Activated T-cell treated with anti-CD3 and anti-CD28 coated beads, Interleukin-2, amount 50 U/mL, for 24 hours (primary cell): ENCODE measurements at places on chromosomes 5 and 9.

DNA sequence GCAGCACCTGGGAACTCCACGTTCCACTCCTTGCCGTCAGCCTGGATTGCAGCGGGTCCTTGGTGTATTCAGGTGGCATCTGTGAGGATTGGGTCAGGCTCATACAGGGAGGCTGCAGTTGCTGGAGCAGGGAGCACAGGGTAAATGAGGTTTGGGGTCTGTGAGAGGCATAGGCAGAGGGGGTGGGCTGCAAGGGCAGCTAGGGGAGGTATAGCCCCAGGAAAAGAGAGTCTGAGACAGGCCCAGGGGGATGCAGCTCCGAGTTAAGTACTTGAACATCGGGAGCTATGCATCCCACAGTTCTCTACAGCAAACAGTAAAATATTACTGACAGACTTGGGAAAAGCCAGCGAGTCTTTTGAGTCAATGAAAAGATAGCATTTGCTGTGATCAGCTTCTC lies 101.6 kb downstream of the TRIO start:
- no peak overlapping the region for H3K27ac ChIP-seq
- H3K27me3 ChIP-seq = peaks cover 16% of the 10 kb centered on the region
- no peaks in the 10 kb centered on the region for H3K36me3 ChIP-seq

- H3K27me3 ChIP-seq = peaks cover 4% of the 10 kb centered on the region
- no peak overlapping the region for H3K4me3 ChIP-seq
- no peaks in the 10 kb centered on the region for H3K4me1 ChIP-seq
Observed at GRCh38 chr9:85009251-85009650, 339.7 kb downstream of the NTRK2 start.

- H3K27ac ChIP-seq = no peak overlapping the region
- H3K27me3 ChIP-seq = peaks cover 31% of the 10 kb centered on the region
- DNase-seq = no peak
- no peaks in the 10 kb centered on the region for H3K36me3 ChIP-seq
- H3K4me1 ChIP-seq = no peaks in the 10 kb centered on the region
- H3K4me3 ChIP-seq = no peak overlapping the region
Observed at GRCh38 chr9:90365666-90366065, 277.0 kb downstream of the DIRAS2 start.

DNA sequence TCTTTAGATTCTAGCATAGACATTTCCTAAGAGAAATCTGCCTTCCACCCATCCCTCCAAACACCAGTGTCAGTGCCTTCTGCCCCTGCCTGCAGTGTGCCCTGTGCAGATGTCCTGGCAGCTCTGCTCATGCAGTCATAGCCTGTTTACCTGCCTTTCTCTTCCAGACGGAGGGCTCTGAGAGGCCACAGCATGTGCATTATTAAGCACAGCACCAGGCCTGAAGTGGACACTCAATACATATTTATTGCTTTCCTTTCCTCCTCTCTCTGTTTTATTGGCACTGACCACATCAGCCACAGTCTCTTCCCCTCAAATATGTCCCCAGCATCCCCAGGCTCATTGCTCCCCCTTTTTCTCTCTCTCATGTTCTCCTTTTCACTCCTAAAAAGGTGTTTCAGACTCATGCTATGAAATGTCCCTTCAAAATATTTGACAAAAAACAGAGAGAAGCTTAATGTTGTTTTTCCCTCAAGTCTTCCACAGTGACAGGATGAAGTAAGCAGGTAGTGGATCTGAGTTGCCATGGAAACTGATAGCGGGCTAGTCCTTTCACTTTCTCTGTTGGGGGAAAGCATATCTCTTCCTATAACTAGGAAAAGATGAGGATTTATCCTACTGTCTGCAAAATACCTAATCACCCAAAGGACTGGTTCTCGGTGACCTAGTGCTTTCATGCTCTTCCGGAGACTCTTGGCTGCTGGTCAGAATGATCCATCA lies 100.9 kb downstream of the ATP10B start:
- peaks cover 4% of the 10 kb centered on the region for H3K4me1 ChIP-seq
- H3K27me3 ChIP-seq = peaks cover 12% of the 10 kb centered on the region
- no peak overlapping the region for H3K4me3 ChIP-seq
- H3K27ac ChIP-seq = no peak overlapping the region
- no peak for DNase-seq

- no peaks in the 10 kb centered on the region for H3K27me3 ChIP-seq
- peak; percentile 24 for DNase-seq
- peaks cover 65% of the 10 kb centered on the region for H3K36me3 ChIP-seq
- no peak overlapping the region for H3K4me3 ChIP-seq
- H3K4me1 ChIP-seq = peaks cover 69% of the 10 kb centered on the region
- H3K27ac ChIP-seq = peak overlapping the region; percentile 45
Observed at GRCh38 chr9:93088656-93089015, 7.4 kb upstream of the CARD19 start.

- H3K4me1 ChIP-seq = no peaks in the 10 kb centered on the region
- no peak for DNase-seq
- no peak overlapping the region for H3K4me3 ChIP-seq
- H3K27me3 ChIP-seq = no peaks in the 10 kb centered on the region
Observed at GRCh38 chr9:73441890-73442818, 290.5 kb downstream of the ANXA1 start.

DNA sequence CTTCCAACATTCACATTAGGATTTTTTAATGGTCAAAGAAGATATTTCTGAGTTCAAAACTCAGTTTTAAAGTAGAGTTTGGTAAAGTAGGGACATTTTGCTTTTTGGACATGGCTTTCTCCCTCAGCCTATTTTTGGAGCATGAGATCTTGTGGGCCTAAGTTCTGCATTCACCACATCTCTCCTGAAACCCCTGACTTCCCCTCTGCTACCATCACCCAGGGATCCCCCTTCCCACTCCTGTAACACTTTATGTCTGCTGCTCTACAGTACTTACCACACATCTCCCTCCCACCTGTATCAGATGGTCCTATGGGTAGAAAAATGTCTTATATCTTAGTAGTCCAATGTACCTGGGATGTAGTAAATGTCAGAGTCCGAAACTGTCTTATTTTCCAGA lies 48.2 kb upstream of the JAK2 start:
- H3K36me3 ChIP-seq = no peaks in the 10 kb centered on the region
- H3K27me3 ChIP-seq = no peaks in the 10 kb centered on the region
- H3K27ac ChIP-seq = peak overlapping the region; percentile 95
- H3K4me3 ChIP-seq = peak overlapping the region; percentile 46
- no peak for DNase-seq
- H3K4me1 ChIP-seq = peaks cover 60% of the 10 kb centered on the region

- no peak overlapping the region for H3K4me3 ChIP-seq
- H3K27ac ChIP-seq = no peak overlapping the region
- no peaks in the 10 kb centered on the region for H3K27me3 ChIP-seq
- DNase-seq = no peak
- H3K36me3 ChIP-seq = no peaks in the 10 kb centered on the region
- no peaks in the 10 kb centered on the region for H3K4me1 ChIP-seq
Observed at GRCh38 chr9:109799792-109800191, 19.8 kb downstream of the PALM2AKAP2 start.

DNA sequence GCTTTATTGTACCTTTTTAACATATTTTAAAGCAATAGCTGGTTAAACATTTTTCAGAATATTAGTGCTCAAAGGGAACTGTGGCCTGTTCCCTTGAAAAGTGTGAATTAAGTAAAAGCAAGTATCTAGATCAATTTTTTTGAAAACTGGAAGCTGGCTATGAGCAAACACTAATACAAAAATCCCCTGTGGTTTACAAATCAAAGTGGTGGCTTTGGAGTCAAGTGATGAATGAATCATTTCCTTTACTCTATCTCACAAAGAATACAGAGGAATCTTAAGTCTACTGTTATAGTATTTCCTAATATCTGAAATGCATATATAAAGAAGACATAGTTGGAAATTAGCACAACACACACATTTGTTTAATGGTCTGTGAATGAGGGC lies 212.4 kb upstream of the C9orf72 start:
- no peaks in the 10 kb centered on the region for H3K36me3 ChIP-seq
- H3K27ac ChIP-seq = peak overlapping the region; percentile 82
- no peak for DNase-seq
- H3K4me3 ChIP-seq = no peak overlapping the region
- peaks cover 10% of the 10 kb centered on the region for H3K4me1 ChIP-seq

DNA sequence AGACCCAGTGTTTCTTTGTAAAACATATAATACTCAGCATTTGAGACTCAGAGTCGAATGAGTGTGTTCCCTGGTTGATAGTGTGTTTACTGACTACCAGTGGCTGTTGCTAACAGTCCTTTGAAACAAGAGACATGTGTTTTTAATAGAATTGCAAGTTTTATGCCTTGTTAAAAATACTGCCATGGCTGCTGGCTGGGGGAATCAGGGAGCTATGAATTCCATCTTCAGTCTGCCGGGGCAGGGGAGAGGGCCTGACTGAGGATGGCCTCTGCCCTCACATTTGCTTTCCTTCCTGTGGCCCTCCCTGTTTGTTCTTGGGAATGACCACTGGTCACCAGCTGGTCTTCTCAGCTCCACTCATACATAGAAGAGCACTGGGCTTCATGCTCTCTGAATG lies 63.8 kb downstream of the PDZD2 start:
- H3K36me3 ChIP-seq = no peaks in the 10 kb centered on the region
- H3K27me3 ChIP-seq = peaks cover 3% of the 10 kb centered on the region
- H3K27ac ChIP-seq = no peak overlapping the region
- no peak for DNase-seq

GRCh38 chr9:111152614-111153406 lies 114.5 kb upstream of the LPAR1 start:
- no peaks in the 10 kb centered on the region for H3K27me3 ChIP-seq
- H3K4me3 ChIP-seq = no peak overlapping the region
- no peak overlapping the region for H3K27ac ChIP-seq

DNA sequence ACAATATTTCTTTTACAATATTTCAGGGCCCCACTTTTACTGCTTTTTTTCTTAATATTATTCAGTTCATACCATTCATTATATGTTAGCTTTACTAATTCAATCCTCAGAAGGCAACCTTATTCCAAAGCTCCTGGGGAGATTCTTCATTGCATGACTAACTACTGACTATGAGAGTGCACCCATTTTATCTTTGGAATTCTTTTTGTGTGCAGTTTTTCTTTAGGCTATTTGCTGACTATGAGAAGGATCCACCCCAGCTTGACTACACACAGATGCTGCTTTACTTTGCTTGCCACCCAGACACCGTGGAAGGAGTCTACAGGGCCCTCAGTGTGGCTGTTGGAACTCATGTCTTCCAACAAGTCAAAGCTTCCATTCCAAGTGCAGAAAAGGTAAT lies 56.9 kb upstream of the IL7R start:
- H3K27me3 ChIP-seq = no peaks in the 10 kb centered on the region
- peaks cover 81% of the 10 kb centered on the region for H3K4me1 ChIP-seq
- no peak overlapping the region for H3K27ac ChIP-seq
- no peak overlapping the region for H3K4me3 ChIP-seq
- DNase-seq = no peak
- peaks cover 19% of the 10 kb centered on the region for H3K36me3 ChIP-seq

DNA sequence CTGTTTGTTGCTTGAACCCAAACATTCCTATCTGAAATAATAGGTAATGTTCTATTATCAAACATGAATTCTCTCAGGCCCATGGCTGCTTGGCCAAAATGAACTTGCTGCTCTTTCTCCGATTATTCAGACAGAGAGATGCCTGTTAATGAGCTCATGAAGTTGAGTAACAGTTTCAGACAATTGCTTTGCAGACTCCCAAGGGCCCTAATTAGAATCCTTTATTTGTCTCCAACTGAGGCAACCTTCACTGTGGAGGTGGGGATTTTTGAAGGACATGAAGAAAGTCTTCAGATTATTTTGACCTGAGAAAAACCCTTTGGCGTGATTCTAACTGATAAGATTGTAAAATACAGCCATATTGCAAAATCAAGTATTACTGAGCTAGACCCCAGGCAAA lies 466.7 kb downstream of the NFIB start:
- no peak overlapping the region for H3K4me3 ChIP-seq
- no peaks in the 10 kb centered on the region for H3K4me1 ChIP-seq
- H3K27me3 ChIP-seq = no peaks in the 10 kb centered on the region

GRCh38 chr9:101132801-101133200 lies 104.3 kb downstream of the PLPPR1 start:
- H3K4me1 ChIP-seq = no peaks in the 10 kb centered on the region
- no peaks in the 10 kb centered on the region for H3K27me3 ChIP-seq
- no peak overlapping the region for H3K4me3 ChIP-seq
- no peak overlapping the region for H3K27ac ChIP-seq

DNA sequence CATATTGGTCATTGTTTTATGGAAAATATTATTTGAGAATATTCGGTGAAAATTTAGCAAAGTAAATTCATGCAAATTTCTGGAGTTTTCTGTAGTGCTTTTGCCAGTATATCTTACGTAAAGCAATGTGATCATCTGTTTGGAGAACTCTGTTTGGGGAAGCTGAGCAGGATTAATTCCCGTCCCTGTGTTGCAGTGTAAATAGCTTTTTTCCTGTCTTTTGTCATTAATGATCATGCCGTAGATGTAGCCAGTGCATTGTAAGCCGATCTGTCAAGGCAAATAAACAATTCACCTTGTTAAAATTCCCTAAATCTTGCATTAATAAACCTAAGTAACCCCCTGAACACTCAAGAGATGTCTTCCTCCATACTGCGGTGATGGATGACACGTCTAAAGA lies 39.2 kb downstream of the PPIC start:
- peaks cover 1% of the 10 kb centered on the region for H3K4me1 ChIP-seq
- no peak for DNase-seq
- no peak overlapping the region for H3K27ac ChIP-seq

- peaks cover 10% of the 10 kb centered on the region for H3K27me3 ChIP-seq
- H3K36me3 ChIP-seq = no peaks in the 10 kb centered on the region
- no peak overlapping the region for H3K4me3 ChIP-seq
- H3K27ac ChIP-seq = no peak overlapping the region
- DNase-seq = no peak
Observed at GRCh38 chr5:174287761-174288160, 242.3 kb downstream of the NSG2 start.

- peaks cover 22% of the 10 kb centered on the region for H3K36me3 ChIP-seq
- peak; percentile 59 for DNase-seq
- no peaks in the 10 kb centered on the region for H3K27me3 ChIP-seq
- H3K4me3 ChIP-seq = peak overlapping the region; percentile 88
- H3K27ac ChIP-seq = peak overlapping the region; percentile 93
Observed at GRCh38 chr5:1111241-1111726, 579 bp downstream of the SLC12A7 start.

GRCh38 chr5:83149671-83150070 lies 72.3 kb downstream of the XRCC4 start:
- H3K27me3 ChIP-seq = no peaks in the 10 kb centered on the region
- H3K4me3 ChIP-seq = no peak overlapping the region
- H3K36me3 ChIP-seq = no peaks in the 10 kb centered on the region

- DNase-seq = peak; percentile 60
- H3K4me3 ChIP-seq = peak overlapping the region; percentile 72
- H3K36me3 ChIP-seq = peaks cover 10% of the 10 kb centered on the region
- H3K27me3 ChIP-seq = no peaks in the 10 kb centered on the region
- H3K27ac ChIP-seq = peak overlapping the region; percentile 92
- peaks cover 57% of the 10 kb centered on the region for H3K4me1 ChIP-seq
Observed at GRCh38 chr5:91311697-91312501, 71.2 kb downstream of the ARRDC3 start.

GRCh38 chr9:114923918-114924317 lies 6.5 kb downstream of the TNFSF8 start:
- no peaks in the 10 kb centered on the region for H3K27me3 ChIP-seq
- peak overlapping the region; percentile 64 for H3K27ac ChIP-seq
- H3K4me3 ChIP-seq = no peak overlapping the region
- DNase-seq = no peak
- peaks cover 88% of the 10 kb centered on the region for H3K4me1 ChIP-seq
